Body of pancreas (tissue), 4 donors: ENCODE measurements at places on chromosomes 12 and 14. TPM values are rescaled to one million over a fixed set of nuclear protein-coding genes. Genes with fewer than 3 reads are reported as not detected.
A peak's percentile ranks its signal among the peaks of the same experiment; 100 is the strongest.

DNA sequence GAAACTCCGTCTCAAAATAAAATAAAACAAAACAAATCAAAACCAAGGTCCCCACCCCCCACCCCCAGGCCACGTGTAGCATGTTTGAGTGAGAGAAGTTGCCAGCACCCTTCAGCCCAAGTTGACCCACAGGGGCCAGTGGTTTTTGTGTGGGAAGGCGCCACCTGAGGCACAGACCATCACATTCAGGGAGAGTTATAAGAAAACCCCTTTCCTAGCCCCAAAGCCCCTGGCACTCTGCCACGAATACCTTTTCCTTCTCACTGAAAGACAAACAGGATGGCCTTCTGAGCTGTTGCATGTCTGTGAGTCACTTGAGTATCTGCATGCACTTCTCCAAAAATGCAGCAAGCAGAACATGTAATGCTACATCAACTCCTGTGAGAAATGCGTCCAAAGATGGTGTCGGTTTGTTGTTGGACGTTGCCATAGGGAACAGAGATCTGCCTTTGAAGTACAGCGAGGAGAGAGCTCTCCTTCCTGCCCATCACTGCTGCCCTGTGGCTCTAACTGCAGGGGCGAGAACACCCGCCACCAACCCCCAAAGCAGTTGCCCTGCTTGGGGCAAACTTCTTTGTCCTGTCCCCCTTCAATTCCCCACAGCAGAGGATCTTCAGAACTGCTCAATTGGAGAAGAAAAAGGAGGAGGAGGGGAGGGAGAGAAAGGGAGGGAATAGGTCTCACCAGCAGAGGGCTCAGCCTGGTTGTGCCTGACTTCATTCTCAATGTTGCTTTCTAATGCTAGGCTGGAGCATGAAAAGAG, 2.7 kb upstream of the TRAF3 start:
- no peaks in the 10 kb centered on the region for H3K27me3 ChIP-seq
- H3K36me3 ChIP-seq = no peaks in the 10 kb centered on the region
- DNase-seq = peak; percentile 60
- H3K4me3 ChIP-seq = no peak overlapping the region

DNA sequence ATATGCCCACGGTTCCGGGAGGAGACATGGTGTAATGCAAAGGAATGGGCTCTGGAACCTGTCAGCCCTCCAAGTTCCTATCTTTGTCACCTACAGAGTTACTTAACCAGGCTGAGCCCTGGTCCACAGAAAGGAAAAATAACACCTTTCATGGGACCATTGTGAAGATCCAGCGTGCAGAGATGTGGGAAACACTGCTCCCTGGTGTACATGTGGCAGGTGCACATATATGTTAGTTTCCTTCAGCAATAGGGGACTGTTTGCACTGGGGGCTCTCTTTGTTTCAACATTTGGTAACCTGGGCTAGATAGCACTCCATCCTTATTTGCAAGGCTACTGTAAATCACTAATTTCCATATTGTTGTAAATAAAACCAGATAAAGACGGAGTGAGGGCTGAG, 72.3 kb downstream of the ANO2 start:
- H3K27me3 ChIP-seq = no peaks in the 10 kb centered on the region
- no peak overlapping the region for H3K4me3 ChIP-seq
- H3K36me3 ChIP-seq = no peaks in the 10 kb centered on the region

- H3K27ac ChIP-seq = no peak overlapping the region
- no peaks in the 10 kb centered on the region for H3K27me3 ChIP-seq
- H3K36me3 ChIP-seq = no peaks in the 10 kb centered on the region
- no peak overlapping the region for H3K4me3 ChIP-seq
- peaks cover 17% of the 10 kb centered on the region for H3K4me1 ChIP-seq
Observed at GRCh38 chr12:95446506-95446900, 27.4 kb upstream of the METAP2 start.

DNA sequence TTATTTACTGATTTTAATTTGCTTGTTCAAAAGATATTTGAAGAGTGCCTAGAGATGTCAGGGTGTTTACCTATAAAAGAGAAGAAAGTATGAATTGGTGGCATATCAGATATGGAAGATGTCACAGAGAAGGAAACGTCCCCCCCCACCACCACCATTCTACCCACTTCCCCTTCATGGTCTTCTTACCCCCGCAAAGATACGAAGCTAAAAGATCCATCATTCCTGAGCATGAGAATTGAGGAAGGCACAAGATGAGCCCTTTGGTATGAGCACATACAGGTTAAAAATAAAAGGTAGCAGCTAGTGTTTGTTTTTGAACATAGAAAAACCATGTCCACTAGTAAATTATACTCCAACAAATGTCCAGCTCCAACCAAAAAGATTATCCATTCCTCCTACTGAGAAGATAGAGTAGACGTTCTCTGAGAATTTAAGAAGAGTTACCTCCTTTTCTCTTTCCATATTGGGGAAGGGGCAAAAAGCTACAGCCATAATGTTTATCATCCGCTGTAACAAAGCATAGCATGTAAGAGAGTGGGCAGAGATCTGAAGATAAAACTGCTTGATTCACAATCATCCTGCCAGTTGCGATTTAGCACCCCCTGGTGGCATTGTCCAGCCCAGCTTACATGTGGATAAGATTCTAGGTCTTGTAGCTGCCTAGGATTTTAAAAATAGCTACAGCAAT, 29.1 kb downstream of the NFYB start:
- peaks cover 19% of the 10 kb centered on the region for H3K4me1 ChIP-seq
- peak; percentile 78 for DNase-seq
- H3K27ac ChIP-seq = no peak overlapping the region
- no peaks in the 10 kb centered on the region for H3K27me3 ChIP-seq
- H3K36me3 ChIP-seq = no peaks in the 10 kb centered on the region

GRCh38 chr12:991350-992333, 619 bp downstream of the ERC1 start:
- no peaks in the 10 kb centered on the region for H3K27me3 ChIP-seq
- no peaks in the 10 kb centered on the region for H3K36me3 ChIP-seq
- H3K27ac ChIP-seq = peak overlapping the region; percentile 98
- H3K4me3 ChIP-seq = peak overlapping the region; percentile 85
- DNase-seq = no peak
- peaks cover 39% of the 10 kb centered on the region for H3K4me1 ChIP-seq

GRCh38 chr12:99119449-99119848, 474.4 kb downstream of the APAF1 start:
- H3K4me1 ChIP-seq = no peaks in the 10 kb centered on the region
- no peaks in the 10 kb centered on the region for H3K27me3 ChIP-seq
- DNase-seq = no peak
- H3K27ac ChIP-seq = no peak overlapping the region
- H3K4me3 ChIP-seq = no peak overlapping the region
- H3K36me3 ChIP-seq = no peaks in the 10 kb centered on the region

DNA sequence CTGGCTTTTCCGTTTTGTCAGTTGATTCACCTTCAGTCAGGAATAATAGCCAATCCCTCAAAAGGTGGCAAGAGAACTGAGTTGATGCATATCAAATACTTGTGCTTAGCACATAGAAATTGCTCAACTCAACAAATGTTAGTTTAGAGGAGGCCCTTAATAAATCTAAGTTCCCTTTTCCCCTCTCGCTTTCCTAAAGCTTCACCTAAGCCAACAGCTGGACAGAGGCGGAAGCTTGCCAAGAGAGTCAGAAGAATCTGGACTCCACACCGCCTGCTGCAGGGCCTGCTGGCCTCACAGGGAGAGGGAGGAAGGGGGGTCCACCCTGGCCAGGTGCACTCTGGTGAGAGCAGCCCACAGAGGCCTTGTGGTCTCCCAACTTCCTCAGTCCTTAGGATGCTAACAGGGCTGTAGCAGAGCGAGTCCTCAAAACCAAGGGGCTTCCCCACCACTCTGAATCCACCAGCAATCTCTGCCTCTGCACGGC, 213.1 kb downstream of the CHST11 start:
- no peaks in the 10 kb centered on the region for H3K36me3 ChIP-seq
- H3K4me1 ChIP-seq = peaks cover 64% of the 10 kb centered on the region
- no peak overlapping the region for H3K4me3 ChIP-seq
- no peaks in the 10 kb centered on the region for H3K27me3 ChIP-seq
- H3K27ac ChIP-seq = no peak overlapping the region

GRCh38 chr14:31071151-31071550, 45.0 kb upstream of the STRN3 start:
- no peaks in the 10 kb centered on the region for H3K36me3 ChIP-seq
- no peak for DNase-seq
- no peaks in the 10 kb centered on the region for H3K4me1 ChIP-seq
- H3K27me3 ChIP-seq = no peaks in the 10 kb centered on the region
- H3K27ac ChIP-seq = no peak overlapping the region

DNA sequence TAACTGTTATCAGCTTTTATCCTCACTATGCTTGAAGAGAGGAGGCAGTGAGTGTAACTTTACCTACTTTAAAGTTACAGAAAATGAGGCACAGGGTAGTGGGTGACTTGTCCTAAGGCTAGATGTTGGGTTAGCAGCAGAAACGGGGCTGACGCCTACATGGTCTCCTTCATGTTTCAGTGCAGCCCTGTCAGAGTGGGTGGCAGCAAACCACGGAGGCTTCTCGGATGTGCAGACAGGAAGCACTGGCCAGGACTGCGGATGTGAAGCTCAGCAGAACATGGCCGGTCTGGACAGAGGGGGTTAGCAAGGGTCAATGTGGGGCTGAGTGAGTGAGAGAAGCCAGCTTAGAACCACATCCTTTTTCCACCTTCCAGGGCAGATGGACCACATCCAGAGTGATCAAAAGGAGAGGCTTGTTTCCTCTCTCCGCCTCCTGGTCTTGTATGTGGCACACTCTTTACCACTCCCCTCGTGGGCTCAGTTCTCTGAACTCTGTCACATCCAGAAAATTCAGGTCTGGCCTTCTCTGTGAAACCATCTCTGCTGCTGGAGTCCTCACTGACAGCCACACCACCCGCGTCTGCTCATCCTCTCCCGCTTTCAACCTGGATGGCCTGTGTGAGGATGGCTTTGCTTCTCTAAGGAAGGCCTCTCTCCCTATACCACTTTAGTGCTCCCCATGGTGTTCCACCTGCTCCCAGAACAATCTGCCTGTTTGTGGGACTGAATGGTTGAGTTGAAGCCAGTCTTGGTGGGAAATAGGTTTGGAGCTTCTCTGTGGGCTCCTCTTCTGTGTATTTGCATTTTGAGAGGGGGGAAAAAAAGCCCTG, 14.1 kb downstream of the SUSD6 start:
- no peaks in the 10 kb centered on the region for H3K27me3 ChIP-seq
- no peaks in the 10 kb centered on the region for H3K36me3 ChIP-seq
- H3K4me1 ChIP-seq = peaks cover 55% of the 10 kb centered on the region
- peak overlapping the region; percentile 50 for H3K27ac ChIP-seq
- DNase-seq = peak; percentile 48

Gene TSPAN19
- not detected for total RNA-seq

Gene SRRM4
- not detected for total RNA-seq

Gene IFNG-AS1
- total RNA-seq = not detected
